ENCODE measurements at places on chromosomes 1 and 21. TPM values are rescaled to one million over a fixed set of nuclear protein-coding genes. Genes with fewer than 3 reads are reported as not detected.

DNA sequence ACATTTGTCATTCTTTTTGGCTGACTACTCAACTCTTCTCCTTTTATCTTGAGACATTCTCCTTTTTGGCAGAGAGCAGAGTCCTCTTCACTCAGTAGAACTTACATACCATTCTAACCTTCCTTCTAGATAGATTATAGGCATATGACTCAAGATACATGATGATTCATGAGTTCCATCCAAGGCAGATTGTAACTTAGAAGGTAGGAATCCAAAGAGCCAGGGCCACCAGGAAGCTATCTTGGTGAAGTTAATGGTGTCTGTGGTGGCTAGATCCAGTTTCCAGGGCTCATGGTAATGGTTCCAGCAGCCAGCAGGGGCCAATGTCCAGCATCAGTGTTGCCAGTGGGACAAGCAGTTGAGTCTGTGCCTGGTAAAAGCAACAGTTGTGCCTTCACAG, 76.1 kb upstream of the KIAA0040 start:
- DNase-seq: no peak

Gene FAM229A
- 2.0 TPM for total RNA-seq

Gene IFI44L
- 1.7 TPM for total RNA-seq

Gene SPRR3
- not detected for total RNA-seq

Gene CHIA
- total RNA-seq: not detected
